SK-N-SH (cell line): ENCODE measurements at places on chromosomes 12 and 14. TPM values are rescaled to one million over a fixed set of nuclear protein-coding genes. Genes with fewer than 3 reads are reported as not detected.

GRCh38 chr12:124395284-124395752 lies 100.4 kb downstream of the RFLNA start:
- peaks cover 64% of the 10 kb centered on the region for H3K4me1 ChIP-seq
- peaks cover 42% of the 10 kb centered on the region for H3K36me3 ChIP-seq
- peak overlapping the region; percentile 95; the same call in 1 of the 2 replicates for H3K27ac ChIP-seq
- DNase-seq: peak; percentile 79

DNA sequence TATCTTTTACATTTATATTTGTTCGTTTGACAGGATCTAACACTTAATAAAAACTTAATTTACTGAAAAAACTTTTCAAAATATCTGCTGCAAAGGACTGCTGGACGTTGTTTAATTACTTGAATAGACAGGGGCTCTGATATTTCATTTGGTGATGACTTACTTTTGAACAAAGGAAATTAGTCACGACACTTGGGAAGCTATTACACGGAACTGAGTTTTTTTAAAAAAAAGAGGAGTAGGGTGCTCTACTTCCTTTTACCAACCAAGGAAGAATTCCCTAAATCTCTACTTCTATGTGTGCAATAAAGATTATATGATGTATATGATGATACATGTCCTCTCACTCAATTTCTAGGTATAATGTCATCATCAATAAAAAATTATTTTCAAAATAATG lies 4.7 kb downstream of the FGD6 start:
- H3K4me1 ChIP-seq: peaks cover 17% of the 10 kb centered on the region; the same call in 1 of the 2 replicates
- peak overlapping the region; percentile 65; the same call in 1 of the 2 replicates for H3K27ac ChIP-seq
- H3K4me3 ChIP-seq: no peak overlapping the region
- H3K36me3 ChIP-seq: no peaks in the 10 kb centered on the region

DNA sequence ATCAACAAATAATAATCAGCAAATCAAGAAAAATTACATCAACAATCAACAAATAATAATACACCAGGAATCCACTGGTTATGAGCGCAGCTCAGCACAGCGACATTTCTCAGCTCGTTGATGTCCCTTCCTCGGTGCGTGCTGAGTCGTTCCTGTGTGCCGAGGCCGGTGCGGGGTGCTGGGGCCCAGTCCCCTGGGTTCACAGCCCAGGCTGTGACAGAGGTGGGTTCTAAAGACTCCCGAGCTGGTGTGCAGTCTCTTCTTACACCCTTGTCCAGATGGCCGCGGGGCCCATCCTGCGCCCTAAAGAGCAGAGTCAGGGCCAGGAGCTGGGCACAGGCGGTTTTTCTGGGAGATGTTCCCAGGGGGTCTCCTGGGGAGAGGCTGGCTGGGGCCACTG lies 26.9 kb upstream of the TRAF3 start:
- H3K4me1 ChIP-seq: peaks cover 7% of the 10 kb centered on the region; the same call in 1 of the 2 replicates
- no peaks in the 10 kb centered on the region for H3K36me3 ChIP-seq
- H3K27me3 ChIP-seq: no peaks in the 10 kb centered on the region
- no peak overlapping the region for H3K27ac ChIP-seq
- no peak for DNase-seq
- H3K4me3 ChIP-seq: no peak overlapping the region

DNA sequence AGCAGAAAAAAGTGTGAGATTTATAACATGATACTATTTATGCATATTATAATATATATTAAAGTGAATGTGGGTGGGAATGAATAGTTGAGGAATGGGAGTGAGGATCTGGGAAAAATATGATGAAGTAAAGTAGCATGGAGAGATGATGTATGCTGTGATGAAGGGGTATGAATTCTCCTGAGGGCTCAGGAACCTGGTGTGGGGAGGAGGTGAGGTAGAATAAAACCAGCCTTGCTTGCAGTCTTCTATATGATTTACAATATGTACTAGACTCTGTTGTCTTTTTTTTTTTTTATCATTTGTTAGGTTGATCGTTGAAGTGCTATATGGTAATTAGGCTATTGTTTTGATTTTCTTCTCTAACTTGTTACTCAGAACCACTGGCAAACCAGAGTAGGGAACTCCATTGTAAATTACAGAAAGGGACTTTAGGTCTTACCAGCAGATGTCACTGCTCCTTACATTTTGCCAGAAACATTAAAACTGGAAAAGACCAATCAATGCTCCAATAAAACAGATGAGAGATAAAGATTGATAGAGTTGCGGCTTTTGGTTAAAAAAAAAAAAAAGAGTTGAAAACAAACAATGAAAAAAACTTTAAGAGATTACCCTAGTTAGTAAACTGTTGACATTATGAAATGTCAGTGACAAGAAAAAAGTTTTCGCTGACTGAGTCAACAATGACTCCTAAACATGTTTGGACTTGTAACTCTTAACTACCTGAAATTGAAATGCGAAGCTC lies 39.9 kb downstream of the ATL1 start:
- DNase-seq: peak; percentile 13
- H3K27me3 ChIP-seq: no peaks in the 10 kb centered on the region
- no peak overlapping the region for H3K4me3 ChIP-seq
- peaks cover 3% of the 10 kb centered on the region for H3K36me3 ChIP-seq
- peaks cover 15% of the 10 kb centered on the region; the same call in 1 of the 2 replicates for H3K4me1 ChIP-seq
- H3K27ac ChIP-seq: no peak overlapping the region; the same call in 1 of the 2 replicates

DNA sequence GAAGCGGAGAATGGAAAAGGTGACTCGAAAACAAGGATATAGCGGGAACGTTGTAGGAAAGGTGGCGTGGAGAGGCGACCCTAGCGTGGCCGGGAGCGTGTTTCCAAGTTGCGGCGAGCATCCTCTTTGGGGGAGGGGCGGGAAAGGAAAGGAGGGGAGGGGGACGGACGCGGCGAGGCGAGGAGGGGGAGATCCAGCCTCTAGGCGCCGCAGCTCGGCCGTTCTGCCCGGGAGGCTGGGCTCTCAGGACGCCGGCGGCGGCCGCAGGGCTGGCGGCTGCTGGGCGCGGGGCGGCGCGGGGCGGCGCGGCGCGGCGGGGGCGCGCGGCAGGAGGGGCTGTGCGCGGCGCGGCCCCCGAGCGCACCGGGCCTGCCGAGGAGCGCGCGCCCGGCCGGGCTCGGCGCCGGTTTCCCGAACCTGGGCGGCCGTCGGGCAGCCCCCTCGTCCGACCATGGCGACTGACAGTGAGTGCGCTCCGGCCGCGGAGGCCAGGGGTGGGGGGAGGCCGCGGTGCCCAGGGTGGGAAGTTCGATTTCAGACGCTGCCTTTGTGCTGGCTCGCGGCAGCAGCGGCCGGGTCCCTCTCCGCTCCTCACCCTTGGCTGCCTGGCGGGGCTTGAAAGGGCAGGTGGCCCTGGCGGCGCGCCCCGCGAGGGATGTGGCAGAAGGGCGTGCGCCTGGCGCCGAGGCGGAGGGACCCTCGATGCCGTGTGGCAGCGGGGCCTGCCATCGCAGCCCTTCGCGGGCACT lies 50.3 kb downstream of the SNAPC1 start:
- no peak within 1 kb of the TSS for H3K27ac ChIP-seq
- peak within 1 kb of the TSS; percentile 52 for H3K4me3 ChIP-seq
- no peaks in the 10 kb centered on the region for H3K4me1 ChIP-seq
- H3K36me3 ChIP-seq: no peaks in the 10 kb centered on the region

DNA sequence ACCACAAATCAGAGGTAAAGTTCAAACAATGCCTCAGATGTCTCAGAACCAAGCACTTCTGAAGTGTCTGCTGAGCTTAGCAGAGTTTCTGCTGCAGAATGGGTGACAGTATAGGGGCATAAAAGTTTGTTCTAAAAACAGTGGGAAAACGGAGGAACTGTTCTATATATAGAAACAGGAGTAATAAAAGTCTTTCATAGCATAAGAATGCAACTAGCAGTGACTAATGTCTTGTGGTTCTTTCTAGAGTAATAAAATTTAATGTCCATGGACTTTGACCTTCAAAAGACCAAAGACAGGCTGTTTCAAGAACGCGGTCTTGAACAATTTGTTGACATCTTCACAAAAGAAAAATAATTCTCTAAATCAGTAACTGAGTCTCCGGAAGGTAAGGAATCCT lies 107.5 kb upstream of the FAR2 start:
- H3K36me3 ChIP-seq: no peaks in the 10 kb centered on the region
- no peak for DNase-seq
- no peak overlapping the region for H3K4me3 ChIP-seq
- peaks cover 19% of the 10 kb centered on the region for H3K4me1 ChIP-seq

- no peak overlapping the region for H3K4me3 ChIP-seq
- DNase-seq: no peak
- H3K27me3 ChIP-seq: peaks cover 8% of the 10 kb centered on the region; the same call in 1 of the 2 replicates
- H3K36me3 ChIP-seq: no peaks in the 10 kb centered on the region
Observed at GRCh38 chr12:21984375-21984774, 43.1 kb upstream of the ABCC9 start.

- DNase-seq: peak; percentile 89
- H3K36me3 ChIP-seq: no peaks in the 10 kb centered on the region
- H3K4me3 ChIP-seq: no peak overlapping the region
- peaks cover 76% of the 10 kb centered on the region for H3K27me3 ChIP-seq
- no peak overlapping the region for H3K27ac ChIP-seq
Observed at GRCh38 chr12:53743266-53744129, 8.3 kb downstream of the CISTR start.

- no peaks in the 10 kb centered on the region; the same call in 1 of the 2 replicates for H3K27me3 ChIP-seq
- no peaks in the 10 kb centered on the region for H3K36me3 ChIP-seq
- no peaks in the 10 kb centered on the region for H3K4me1 ChIP-seq
- DNase-seq: no peak
Observed at GRCh38 chr12:120994589-120995337, 16.4 kb downstream of the HNF1A start.

- H3K4me1 ChIP-seq: peaks cover 38% of the 10 kb centered on the region
- H3K4me3 ChIP-seq: no peak overlapping the region
- H3K27me3 ChIP-seq: no peaks in the 10 kb centered on the region
- peak overlapping the region; percentile 71 for H3K27ac ChIP-seq
Observed at GRCh38 chr12:89161557-89161956, 190.7 kb downstream of the DUSP6 start.

GRCh38 chr12:28767836-28768348 lies 381.2 kb upstream of the FAR2 start:
- H3K36me3 ChIP-seq: no peaks in the 10 kb centered on the region
- DNase-seq: no peak
- H3K4me3 ChIP-seq: no peak overlapping the region

The MMP14 gene
- 139 and 142 TPM in 2 replicates for polyA plus RNA-seq

The SLC6A13 gene
- polyA plus RNA-seq: 0.05 and 0.11 TPM in 2 replicates

The C1S gene
- 14.5 and 19.3 TPM in 2 replicates for polyA plus RNA-seq

The TM7SF3 gene
- polyA plus RNA-seq: 72.1 and 121 TPM in 2 replicates

The CPNE6 gene
- not detected in 2 replicates for polyA plus RNA-seq
